ENCODE measurements at places on chromosomes 6 and 20.

DNA sequence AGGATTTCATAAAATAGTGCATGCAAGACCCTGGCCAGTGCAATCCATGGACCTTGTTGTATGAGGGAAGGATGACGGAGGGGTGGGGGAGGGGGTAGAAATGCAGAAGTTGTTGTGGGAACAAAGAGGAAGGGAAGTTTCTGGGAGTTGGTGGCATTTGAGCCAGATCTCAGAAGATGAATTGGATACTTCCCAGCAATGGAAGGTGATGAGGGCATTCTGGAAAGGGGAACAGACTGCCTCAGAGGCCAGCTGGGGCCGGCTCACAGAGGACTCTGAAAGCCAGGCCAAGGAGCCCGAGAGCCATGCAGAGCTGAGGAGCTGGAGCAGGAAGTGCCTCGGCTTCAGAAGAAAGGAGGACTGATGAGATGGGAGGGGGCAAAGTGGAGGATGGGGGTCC, 2.7 kb downstream of the TMEM74B start:
- no peak for DNase-seq

DNA sequence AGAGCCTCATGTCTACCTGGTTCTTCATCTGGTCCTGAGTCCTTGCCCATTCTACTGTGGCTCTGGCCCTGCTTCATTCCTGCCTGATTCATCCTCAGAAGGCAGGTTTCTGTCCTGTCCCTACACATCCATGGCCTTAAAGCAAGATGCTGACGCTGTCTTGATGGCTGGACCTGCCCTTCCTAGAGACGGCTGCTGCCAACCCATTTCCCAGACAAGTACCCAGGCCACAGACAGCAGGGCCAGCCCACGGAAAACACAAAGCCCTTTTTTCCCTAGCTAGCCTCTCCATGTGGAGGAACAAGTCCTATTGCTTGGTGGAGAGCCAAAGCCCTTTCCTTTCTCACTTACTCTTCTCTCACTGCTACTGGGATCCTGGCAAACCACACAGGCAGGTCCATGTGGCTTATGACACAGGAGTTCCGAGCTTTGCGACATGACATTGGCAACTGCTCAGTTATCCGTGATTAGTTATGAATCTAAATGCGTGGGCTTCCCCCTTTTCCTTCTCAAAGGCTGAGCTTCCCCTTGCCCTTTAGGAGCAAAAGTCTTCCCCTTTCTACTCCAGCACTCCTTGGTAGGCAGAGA, 72.9 kb downstream of the SLC22A3 start:
- no peak for DNase-seq

DNA sequence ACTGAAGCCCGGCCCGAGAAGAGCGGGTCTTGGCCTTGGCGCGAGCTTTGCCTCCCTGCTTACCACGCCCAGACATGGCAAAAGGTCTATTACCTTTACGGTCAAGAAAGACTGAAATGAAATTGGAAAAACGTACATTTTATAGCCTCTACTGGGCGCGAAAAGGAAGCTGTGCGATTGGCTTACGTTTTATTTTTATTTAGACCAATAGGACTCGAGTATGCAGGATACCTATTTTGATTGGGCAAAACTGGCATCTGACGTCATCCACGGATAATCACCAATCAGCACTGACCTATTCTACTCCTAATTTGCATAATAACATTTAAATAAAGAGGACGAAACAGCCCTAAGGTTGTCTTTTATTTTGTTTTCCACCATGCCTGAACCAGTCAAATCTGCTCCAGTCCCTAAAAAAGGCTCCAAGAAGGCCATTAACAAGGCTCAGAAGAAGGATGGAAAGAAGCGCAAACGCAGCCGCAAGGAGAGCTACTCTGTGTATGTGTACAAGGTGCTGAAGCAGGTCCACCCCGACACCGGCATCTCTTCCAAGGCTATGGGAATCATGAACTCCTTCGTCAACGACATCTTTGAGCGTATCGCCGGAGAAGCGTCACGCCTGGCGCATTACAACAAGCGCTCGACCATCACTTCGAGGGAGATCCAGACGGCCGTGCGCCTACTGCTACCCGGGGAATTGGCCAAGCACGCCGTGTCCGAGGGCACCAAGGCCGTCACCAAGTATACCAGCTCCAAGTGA, 97.4 kb downstream of the OR2B2 start:
- DNase-seq: no peak

- no peak for DNase-seq
Observed at GRCh38 chr20:1831606-1832005, 63.6 kb upstream of the SIRPA start.

GRCh38 chr6:153121311-153121710, 9.8 kb downstream of the RGS17 start:
- DNase-seq: no peak

DNA sequence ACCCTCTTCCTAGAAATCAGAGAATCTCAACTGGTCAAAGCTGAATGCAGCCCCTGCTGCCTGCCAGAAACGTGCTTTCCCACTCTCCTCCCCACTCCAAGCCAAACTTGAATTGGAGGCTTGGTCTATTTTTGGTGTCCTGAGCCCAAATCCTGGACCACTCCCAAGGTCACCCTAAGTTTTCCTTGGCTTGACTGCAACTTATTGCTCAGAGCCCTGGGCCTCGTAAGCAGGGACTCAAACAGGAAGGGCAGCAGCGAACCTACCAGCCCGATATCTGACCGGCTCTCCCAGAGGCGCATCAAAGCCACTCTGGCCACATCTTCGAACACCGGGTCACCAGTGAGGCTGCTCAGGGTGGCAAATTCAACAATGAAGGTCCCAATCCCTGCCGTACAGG, 12.7 kb downstream of the EDEM2 start:
- DNase-seq: no peak

DNA sequence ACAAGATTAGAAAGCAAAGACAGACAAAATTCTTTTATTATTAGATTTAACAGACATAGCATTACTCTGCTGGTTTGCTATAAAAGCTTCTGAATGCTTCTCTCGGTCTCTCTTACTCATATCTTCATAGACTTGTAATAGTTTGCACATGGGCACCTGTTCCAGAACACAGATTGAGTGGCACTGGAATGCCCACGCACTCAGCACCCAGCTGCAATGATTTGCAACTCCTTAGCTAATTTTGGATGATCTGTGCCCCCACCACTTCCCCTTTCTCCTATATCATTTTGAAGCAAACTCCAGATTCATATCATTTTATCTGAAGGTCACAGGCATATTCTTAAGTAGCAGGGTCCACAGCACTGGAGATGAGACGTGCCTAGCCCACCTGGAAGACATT, 148.8 kb downstream of the CFAP61 start:
- no peak for DNase-seq

DNA sequence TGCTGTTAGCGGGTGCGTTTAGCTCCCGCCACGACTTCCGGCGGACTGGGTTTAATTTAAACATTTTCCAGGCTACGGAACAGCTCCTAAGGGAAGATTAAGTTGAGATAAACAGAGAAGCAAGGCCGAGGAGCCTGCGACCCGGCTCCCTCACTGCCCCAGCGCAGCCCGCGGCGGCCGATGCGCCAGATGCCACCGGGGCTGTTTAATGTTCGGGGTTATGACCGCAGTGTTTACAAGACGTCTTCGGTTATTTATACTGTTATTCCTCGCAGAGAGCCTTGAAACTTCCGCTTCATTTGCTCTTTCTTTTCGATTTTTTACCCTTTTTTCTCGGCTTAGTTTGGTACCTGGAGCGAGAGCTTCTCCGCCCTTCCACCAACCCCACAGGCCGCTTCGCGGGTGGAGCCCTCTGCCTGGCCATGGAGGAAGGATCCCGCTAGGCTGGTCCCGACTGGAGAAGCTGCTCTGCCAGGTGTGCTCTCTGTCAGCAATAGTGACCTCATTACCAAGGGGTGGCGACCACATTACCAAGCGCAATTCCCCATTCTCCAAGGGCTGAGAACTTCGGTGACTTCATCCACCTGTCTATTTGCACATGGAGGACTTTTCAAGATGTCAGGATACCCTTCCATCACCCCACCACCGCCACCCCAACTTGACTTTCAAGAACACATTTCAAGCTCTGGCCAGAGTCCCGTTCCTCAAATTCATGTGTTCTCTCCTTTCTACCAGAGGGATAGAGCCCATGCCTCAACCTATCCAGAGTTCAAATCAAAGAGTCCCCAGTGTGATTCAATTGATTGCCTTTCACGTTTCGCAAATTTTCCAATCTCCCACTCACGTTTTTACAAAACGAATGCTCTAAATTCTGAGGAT, 4.1 kb downstream of the TCF21 start:
- no peak for DNase-seq

- no peak for DNase-seq
Observed at GRCh38 chr6:56789879-56790278, 147.2 kb upstream of the DST start.

GRCh38 chr6:41635365-41635764, 2.9 kb upstream of the MDFI start:
- DNase-seq: no peak

GRCh38 chr6:35014341-35014740, 125.3 kb downstream of the ANKS1A start:
- DNase-seq: no peak

DNA sequence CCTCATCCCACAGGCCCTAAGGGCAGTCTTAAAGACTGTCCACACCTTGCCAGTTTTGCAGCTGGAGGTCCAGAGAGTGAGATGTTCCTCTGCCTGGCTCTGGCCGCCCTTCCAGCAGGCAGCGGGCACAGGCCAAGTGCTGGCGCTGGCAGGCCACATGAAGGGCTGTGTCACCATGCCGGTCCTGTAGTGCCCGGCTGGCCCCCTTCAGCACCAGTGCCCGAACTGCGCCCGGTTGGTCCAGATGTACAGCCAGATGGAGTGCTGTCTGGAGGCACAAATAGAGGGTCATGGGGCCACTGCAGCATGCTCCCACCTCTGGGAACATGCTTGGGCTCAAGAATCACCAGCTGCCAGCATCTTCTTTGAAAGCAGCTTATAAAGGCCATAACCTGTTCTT, 3.8 kb downstream of the NFKBIE start:
- DNase-seq: no peak

GRCh38 chr6:49326347-49326746, 136.7 kb downstream of the MMUT start:
- DNase-seq: no peak

- DNase-seq: no peak
Observed at GRCh38 chr6:46062312-46062711, 46.7 kb upstream of the CLIC5 start.

DNA sequence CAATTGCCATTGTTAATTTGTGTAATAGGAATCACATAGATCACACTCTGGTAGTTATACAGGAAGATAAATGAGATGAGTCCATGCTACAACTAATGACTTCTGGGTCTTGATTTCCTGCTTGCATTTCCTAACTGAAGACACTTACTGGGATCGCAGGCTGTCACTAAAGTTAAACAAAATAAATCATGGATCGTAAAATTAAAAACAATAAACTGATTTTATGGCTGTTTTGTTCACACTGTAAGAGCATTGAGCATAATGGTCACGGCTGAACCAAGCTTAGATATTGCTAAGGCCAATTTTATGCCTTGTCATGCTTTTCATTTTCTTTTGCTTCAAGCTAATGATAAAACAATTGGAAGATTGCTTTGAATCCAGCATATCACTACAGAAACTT, 332.5 kb upstream of the CITED2 start:
- DNase-seq: no peak

- no peak for DNase-seq
Observed at GRCh38 chr6:166156942-166157341, 10.7 kb downstream of the TBXT start.

DNA sequence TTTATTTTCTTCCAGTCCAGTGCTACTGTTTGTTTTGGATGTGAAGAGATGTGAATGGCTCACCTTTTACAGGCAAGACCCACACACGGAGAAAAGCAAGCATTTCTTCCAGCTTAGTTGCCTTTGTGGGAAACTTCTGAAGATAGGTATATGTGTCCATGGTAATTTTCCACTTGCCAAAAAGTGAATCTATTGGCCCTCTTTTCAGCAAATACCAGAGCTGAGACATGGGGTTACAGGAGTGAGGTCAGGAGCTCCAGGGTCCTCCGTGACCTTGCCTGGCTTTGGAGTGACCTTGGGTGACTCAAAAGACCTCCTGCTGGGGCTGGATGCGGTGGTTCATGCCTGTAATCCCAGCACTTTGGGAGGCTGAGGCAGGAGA, 166.7 kb downstream of the SCML4 start:
- no peak for DNase-seq

DNA sequence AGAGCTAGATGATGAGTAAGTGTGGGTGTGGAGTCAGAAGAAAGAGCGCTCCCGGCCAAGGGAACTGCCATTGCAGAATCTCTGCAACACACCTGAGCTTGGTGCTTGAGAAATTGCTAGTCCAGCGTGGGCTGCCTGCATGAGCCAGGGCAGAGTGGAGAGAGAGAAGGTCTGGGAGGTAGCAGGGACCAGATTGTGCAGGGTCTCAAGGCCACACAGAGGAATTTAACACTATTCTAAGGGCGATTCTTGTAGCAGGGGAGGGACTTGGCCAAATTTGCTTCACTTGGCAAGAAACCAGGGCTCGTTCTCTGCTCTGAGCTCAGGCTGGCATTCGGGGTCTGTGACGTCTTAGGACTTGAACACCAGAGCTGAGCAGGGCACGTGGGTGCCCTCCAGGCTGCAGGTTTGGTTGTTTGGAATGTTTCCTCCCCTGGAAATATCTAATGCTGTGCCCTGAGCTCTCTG, 53.5 kb downstream of the BCAS4 start:
- no peak for DNase-seq

DNA sequence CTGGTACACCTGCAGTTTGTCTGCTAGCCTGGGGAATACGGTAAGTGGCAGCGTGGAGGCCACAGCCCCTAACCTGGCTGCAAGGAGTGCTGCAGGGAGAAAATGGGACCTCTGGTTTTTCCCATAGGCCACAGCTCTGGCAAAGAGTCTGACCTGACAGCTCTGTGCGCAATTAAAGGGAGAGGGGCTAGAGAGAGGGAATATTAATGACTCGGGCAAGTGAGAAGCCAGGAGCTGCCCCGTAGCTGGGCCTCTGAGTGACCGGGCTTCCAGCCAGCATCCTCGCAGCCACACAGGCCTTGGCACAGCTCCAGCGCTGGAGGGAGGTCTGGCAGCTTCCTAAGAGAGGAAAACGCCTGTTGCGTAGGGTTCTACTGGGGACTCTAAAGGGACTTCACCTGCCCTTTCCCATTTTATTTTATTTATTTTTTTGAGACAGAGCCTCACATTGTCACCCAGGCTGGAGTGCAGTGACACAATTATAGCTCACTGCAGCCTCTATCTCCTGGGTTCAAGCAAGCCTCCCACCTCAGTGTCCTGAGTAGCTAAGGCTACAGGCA, 18.2 kb upstream of the OCSTAMP start:
- DNase-seq: no peak

GRCh38 chr20:2312876-2313275, 17.1 kb downstream of the TGM3 start:
- no peak for DNase-seq

Data from activated naive CD4-positive, alpha-beta T cell (primary cell).